ENCODE measurements at places on chromosomes 3 and 15. TPM values are rescaled to one million over a fixed set of nuclear protein-coding genes. Genes with fewer than 3 reads are reported as not detected.

The C15orf40 gene
- polyA plus RNA-seq = 13.9 TPM

The GP9 gene
- not detected for polyA plus RNA-seq

The RASSF1 gene
- polyA plus RNA-seq = 40.2 TPM

The PPARG gene
- polyA plus RNA-seq = 4.5 TPM

The ACP3 gene
- 0.57 TPM for polyA plus RNA-seq

The EXD1 gene
- polyA plus RNA-seq = not detected

The C3orf85 gene
- not detected for polyA plus RNA-seq

The CLDN11 gene
- 2.9 TPM for polyA plus RNA-seq

The WDR48 gene
- polyA plus RNA-seq = 40.9 TPM

The PAQR9 gene
- polyA plus RNA-seq = not detected

The GPR62 gene
- 0.38 TPM for polyA plus RNA-seq

The SLC6A11 gene
- polyA plus RNA-seq = 0.05 TPM

The FANCI gene
- 27.7 TPM for polyA plus RNA-seq

The SLC38A3 gene
- 3.2 TPM for polyA plus RNA-seq

The IGDCC3 gene
- polyA plus RNA-seq = 2.7 TPM

The SMCO1 gene
- 1.9 TPM for polyA plus RNA-seq
